GM12891 (cell line): ENCODE measurements at places on chromosomes 7 and 10.

DNA sequence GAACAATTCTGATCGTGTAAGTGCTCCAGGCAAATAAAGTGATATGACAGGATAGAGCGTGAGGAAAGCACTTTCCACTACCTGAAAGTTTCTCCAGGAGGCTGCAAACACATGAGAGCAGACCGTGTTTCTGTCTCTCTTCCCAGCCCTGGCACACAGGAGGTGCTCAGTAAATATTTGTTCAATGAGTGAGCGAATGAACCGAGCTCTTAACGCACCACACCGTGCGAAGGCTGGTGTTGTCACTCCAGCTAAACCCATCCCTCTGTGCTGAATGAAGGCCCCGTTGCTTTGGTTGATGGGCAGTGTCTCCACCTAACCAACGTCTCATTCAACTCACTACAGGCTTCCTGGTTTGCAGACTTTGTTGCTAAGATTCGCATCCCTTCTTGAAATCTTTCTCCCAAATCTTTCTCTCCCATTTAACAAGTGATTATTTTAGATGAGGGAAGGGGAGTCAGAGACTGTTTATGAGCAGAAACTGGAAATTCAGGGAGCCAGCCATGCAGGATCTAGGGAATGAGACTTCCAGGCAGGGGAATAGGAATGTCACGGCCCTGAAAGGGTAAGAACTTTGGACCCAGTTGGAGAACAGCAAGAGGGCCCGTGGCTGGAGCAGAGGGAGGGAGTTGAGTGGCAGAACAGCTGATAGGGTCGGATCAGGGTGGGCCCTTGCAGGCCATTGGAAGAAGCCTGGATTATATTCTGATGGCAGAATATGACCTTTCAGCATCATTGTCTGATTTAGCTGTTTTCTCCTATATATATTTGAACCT, 282.6 kb downstream of the CAMK1D start:
- no peak for DNase-seq

- no peak for DNase-seq
Observed at GRCh38 chr10:104139221-104139620, 17.2 kb downstream of the SFR1 start.

- no peak for DNase-seq
Observed at GRCh38 chr10:115951242-115951641, 321.8 kb downstream of the GFRA1 start.

DNA sequence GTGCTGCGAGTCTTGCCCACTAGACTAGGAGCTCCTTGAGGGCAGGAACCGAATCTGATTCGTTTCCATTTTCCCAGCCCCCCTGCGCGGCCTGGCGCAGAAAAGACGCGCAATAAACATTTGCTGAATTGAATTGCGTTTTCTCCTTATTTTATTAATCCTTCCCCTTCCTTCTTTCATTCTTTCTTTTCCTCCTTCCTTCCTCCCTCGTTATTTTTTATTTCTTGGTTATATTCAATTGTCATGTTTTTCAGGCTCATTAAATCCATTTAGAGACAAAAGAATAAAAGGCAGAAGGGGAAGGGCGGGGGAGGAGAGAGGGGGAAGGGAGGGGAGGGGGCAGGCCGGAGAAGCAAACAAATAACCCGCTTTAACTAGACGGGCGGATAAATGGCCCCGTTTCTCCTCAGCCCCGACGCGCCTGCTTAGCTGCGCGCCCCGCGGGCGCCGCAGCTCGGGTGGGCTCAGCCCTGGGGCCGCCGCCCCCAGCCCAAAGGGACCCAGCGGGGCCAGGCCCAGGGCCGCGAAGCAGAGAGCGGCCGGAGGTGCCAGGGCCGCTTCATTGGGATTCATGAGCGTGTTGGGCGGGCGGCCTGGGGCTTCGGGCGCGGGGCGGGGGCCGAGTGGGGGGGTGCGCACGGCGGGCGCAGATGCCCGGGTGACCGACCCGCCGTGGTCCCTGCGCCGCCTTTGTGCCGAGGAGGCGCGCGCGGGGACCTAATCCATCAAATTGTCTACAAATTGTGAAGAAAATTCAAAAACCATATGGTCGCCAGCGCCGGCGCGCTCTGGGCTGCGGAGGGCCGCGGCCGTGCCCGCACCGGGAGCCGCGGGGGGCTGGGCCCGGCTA, 5.0 kb downstream of the LBX1 start:
- DNase-seq: no peak

DNA sequence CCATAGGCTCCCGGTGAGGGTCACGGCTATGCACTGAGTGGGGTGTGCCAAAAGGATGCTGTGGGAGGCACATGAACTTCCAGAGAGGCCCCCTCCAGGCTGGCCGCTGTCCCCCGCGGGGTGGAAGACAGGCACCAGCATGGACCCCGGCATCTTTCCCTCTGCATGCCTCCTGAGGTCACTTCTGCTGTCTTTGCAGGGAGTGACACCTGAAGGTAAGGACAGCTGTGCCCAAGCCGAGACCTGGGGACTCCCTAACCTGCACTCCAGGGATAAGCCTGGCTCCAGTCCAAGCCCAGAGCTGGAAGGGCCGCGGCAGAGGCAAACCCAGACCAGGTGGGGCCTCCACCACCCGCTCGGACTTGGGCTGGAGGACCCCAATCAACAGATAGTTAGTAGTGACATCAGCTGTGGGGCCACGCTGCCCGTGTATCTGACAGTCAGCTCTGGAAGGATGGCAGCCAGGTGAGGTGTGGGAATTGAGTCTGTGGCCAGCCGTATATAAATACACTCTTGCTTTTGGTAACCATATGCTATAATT, 340.7 kb upstream of the MKI67 start:
- no peak for DNase-seq

DNA sequence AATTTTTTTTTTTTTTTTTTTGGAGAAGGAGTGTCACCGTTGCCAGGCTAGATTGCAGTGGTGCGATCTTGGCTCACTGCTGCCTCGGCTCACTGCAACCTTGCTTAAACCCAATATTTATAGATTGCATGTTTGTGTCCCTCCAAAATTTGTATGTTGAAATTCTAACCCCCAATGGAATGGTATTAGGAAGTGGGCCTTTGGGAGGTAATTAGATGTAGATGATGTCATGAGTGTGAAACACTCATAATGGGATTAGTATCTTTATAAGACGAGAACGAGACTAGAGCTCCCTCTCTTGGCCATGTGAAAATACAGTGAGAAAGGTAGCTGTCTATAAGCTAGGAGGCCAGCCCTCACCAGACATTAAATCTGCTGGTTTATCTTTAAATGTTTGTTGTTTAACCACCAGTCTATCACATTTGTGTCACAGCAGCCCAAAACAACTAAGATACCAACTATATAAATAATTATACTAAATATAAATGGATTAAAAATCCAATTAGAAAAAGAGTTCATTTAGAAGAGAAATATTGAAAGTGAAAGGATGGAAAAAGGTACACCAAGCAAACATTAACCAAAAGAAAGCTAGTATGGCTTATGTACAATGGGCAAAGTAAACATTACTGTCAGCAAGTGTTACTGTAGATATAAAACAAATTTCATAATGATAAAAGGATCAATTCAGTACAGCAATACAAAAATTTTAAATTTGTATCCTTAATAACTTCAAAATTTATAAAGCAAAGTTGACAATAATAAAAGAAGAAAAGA, 9.3 kb downstream of the TCAF1 start:
- no peak for DNase-seq

- no peak for DNase-seq
Observed at GRCh38 chr7:87057210-87057609, 2.2 kb downstream of the ELAPOR2 start.
